ENCODE measurements at places on chromosomes 6 and 20. TPM values are rescaled to one million over a fixed set of nuclear protein-coding genes. Genes with fewer than 3 reads are reported as not detected.

The PBOV1 gene
- total RNA-seq = not detected

GRCh38 chr6:139112146-139112545, 22.7 kb upstream of the HECA start:
- no peak for DNase-seq

GRCh38 chr20:33119725-33120720, 40.6 kb downstream of the BPIFB4 start:
- DNase-seq = no peak

DNA sequence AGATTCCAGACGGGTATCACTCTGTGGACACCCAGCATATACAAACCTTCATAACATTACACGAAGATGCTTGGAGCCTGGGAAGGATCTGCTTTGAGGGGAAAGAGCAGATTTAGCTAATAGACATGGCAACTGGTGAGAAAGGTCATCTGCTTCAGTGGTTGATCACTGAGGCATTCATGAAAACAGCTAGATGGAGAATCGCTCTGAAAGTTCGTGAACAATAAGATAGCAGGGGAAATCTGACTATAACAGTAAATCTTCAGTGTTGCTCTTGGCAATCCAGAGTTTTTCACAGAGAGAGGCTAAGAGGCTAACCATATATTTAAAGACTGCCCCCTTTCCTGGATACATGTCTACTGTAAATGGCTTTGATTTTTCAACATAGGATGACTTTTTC, 245.3 kb downstream of the FARS2 start:
- DNase-seq = no peak

DNA sequence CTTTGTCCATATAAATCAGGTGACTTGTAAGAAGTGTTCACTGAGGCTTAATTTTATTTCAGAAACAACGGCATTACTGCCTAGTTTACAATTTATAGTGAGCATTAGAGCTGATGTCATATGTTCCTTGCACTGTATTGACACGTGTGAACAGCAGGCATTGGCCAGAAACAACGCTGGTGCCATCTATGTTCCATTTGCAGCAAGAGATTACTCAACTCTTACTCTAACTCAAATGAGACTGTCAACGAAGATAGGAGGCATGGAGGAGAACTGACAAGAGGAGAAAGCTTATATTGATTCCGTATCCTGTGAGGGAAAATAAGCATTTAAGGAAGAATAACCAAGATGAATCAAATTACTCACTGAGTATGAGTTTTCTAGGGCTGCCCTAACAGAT, 48.4 kb downstream of the MTFR2 start:
- DNase-seq = no peak

Data from Caki2 (cell line).